ENCODE measurements at places on chromosomes 2 and 18. TPM values are rescaled to one million over a fixed set of nuclear protein-coding genes. Genes with fewer than 3 reads are reported as not detected.

Gene PJVK
- 10.0 TPM for polyA plus RNA-seq

Gene DNAJC5G
- 0.53 TPM for polyA plus RNA-seq

Gene SANBR
- polyA plus RNA-seq, result 15.2 TPM

Gene TMEM200C
- polyA plus RNA-seq, result 2.0 TPM

Gene PROM2
- 1.7 TPM for polyA plus RNA-seq

Measured in left renal pelvis (tissue), 4 donors.